M059J (cell line): ENCODE measurements at places on chromosomes 11 and 22. TPM values are rescaled to one million over a fixed set of nuclear protein-coding genes. Genes with fewer than 3 reads are reported as not detected.

GRCh38 chr22:22080270-22080669 is 97.7 kb upstream of the TOP3B start:
- DNase-seq, result no peak

DNA sequence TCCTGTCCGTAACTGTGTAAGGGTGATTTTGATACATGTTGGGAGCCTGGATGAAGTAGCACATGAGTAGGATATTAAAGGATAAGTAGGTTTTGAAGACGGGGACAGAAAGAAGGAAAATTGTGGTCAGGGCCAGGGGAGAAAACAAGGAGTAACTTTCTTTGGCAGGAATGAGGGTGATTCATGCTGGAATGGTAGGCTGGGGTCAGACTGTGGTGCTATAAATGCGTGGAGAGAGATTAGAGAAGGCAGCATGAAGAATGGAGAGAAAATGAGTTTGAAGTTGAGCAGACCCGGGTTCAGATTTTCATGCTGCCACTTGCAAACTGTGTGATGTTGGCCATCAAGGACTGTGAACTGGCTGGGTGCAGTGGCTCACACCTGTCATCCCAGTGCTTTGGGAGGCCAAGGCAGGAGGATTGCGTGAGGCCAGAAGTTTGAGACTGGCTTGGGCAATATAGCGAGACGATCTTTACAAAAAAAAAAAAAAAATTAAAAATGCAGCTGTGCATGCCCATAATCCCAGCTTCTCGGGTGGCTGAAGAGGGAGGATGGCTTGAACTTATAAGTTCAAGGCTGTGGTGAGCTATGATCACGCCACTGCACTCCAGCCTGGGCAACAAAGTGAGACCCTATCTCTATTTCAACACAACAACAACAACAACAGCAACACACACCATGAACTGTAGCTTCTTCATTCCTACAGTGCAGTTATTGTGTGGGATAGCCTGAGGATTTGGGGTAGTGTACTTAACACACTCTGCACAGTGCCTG is 22.3 kb downstream of the ZBTB16 start:
- peak; percentile 48 for DNase-seq

- DNase-seq, result no peak
Observed at GRCh38 chr11:12599408-12600143, 74.6 kb upstream of the TEAD1 start.

TTC36 gene
- 0.32 TPM in 1 of 2 replicates, not detected in the other for total RNA-seq
